Ascending aorta (tissue), 2 donors: ENCODE measurements at places on chromosomes 5 and 9.

DNA sequence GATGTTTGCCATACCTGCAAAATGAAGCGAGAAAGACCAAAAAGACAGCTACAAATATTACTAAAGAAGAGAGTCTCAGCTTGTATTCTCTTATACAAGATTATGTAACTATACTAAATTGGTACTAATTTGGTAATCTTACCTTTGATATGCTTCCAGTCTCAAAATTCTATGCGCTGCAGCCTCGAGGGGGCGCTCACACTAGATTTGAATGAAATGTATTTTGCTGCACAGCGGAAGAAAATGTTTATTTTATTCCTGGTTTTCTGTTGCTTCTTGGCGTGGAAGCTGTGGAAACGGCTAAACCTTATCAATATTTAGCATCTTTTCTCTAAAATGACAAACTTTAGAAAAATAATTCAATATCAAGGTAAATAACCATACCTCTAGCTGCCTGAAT lies 267.0 kb upstream of the NUDT12 start:
- DNase-seq, result no peak

DNA sequence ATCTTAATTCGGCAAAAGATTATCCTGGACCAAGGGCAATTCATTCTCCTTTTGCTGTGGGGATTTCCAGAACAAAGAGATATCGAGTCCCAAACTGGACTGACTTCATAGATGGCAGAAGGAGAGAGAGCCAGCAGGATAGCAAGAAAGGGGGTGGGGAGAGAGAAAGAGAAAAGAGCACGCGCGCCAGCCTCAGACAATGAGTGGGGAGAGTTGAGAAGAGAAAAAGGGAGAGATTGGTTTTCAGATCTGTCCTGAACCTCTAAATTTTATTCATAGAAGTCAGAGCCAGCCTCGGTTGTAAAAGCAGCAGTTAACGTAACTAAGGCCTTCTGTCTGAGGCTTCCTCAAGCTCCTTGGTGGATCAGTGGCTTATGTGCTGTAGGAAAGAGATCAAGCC lies 55.3 kb upstream of the ALDH1B1 start:
- no peak for DNase-seq

DNA sequence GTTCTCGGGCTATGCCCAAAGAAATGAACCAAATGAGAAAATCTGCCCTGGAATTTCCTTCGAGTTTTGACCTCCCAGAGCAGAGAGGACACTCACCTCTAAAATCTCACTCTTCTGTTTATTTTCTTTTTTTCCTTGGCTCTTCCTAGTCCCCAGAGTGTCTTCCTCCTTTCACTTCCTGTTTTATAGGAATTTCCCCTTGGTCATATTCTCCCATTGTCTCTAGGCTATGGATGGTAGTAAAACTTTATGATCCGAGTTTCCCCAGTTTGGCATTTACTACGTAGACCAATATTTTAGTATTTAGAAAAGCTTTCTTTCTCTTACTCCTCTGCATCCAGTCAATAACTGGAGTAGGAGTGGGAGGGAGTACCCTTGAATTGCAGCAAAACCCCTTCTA lies 354.5 kb upstream of the ZNF608 start:
- no peak for DNase-seq

DNA sequence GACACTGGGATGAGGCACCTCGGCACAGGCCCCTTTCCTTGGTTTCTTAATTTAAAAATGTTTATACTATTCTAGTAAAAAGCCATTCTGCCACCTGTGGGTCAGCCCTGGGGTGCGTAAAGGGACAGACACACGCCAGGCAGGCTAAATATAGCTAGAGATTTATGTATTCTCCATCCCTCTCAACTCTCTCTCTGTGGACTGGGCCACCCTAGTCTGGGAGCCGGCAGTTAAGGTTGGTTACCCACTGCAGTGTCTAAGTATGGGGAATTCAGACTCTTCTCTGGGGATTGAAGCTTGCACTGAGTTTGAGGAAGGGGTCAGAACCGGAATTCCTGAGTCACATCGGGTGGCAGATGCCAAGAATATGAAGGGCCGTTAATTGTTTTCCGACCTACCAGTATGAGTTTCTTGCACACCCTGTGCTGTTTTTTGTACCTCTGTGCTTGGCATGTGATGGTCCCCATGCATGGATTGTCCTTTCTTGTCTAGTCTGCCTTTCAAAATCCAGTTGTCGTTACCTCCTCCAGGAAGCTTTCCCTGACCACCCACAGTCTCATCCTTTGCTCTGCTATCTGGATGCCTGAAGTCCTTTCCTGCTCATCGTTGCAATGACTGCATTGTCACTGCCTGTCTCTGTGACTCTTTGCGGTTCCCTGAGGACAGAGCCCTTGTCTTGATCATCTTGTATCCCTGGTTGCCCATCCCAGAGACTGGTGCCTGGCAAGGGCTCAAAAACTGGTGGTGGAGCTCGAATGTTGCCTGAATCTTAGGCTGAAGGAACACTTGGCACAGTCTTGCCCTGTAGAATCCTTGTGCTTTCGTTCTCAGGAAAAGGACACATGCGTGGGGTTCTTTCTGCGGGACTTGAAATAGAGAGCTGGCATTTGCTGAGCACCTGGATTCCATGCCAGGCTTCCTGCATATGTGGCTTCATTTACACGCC lies 2.1 kb downstream of the NEURL1B start:
- DNase-seq, result no peak

- no peak for DNase-seq
Measured at GRCh38 chr9:1473956-1474634, 423.9 kb downstream of the DMRT2 start.

DNA sequence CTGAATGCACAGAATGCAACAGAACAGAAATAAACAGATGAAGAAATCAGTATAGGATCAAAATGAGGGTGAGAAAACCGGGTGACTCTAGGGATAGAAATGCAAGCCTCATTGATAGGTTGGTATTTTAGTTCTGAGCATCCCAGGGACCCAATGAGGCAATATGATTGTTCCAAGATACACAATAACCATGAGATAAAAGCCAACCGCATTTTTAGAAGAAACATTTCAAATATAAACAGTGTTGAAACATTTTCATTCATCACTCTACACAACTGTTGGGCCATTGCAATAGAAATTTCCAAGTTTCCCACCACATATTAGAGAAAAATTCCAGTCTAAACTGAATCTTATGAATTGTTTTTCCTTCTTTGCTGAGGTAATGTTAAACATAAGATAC lies 452.3 kb upstream of the PTGER4 start:
- DNase-seq, result no peak

- DNase-seq, result no peak
Measured at GRCh38 chr5:149073213-149073612, 10.4 kb upstream of the SH3TC2 start.

- no peak for DNase-seq
Measured at GRCh38 chr5:150556859-150557508, 49.1 kb downstream of the NDST1 start.

- DNase-seq, result no peak
Measured at GRCh38 chr9:89353989-89354388, 35.7 kb downstream of the SECISBP2 start.

DNA sequence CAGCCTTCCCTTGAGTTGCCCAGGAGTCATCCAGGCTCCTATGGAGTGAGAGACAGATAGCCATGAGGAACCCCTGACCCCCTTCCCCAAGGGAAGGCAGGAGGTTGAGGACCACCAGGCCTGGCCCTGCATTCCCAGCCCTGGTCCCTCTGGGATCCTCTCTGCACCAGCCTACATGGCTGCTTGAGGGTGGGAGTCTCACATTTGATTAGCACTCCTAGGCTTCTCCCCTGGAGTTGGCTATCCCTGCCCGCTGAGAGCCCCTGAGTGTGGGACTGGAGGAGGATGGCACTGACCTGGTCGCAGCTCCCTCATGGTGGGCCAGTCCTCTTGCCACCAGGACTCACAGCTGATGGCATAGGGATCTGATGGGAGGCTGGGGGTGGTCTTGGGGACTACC lies 46.7 kb downstream of the SAR1B start:
- no peak for DNase-seq

GRCh38 chr9:81902626-81903025 lies 25.6 kb upstream of the SPATA31D4 start:
- no peak for DNase-seq

- no peak for DNase-seq
Measured at GRCh38 chr9:64773491-64773931, 511.5 kb downstream of the FOXD4L5 start.

DNA sequence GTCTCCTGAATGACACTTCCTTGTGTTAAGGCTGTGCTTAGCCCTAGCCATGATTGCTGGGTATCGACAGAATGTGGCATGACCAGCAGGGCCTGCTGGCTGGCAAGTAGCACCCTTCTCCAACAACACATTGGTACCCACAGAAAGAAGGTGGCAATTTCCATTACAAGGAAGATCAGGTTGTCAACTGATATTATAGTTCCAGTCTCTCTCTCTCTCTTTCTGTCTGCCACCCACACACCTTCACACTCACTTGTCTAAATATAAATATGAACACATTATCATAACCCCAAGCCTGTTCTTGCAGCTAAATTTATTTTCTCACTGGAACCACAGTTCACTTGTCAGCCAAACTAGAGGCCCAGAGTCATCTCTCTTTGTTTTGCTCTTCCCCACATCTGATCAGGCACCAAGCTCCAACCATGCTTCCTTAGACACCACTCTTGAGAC lies 408.1 kb upstream of the PIK3R1 start:
- DNase-seq, result no peak

- no peak for DNase-seq
Measured at GRCh38 chr5:39648848-39649227, 224.1 kb upstream of the DAB2 start.

- no peak for DNase-seq
Measured at GRCh38 chr5:59003641-59004040, 420.8 kb downstream of the RAB3C start.

- no peak for DNase-seq
Measured at GRCh38 chr9:75083188-75083970, 4.6 kb downstream of the NMRK1 start.

DNA sequence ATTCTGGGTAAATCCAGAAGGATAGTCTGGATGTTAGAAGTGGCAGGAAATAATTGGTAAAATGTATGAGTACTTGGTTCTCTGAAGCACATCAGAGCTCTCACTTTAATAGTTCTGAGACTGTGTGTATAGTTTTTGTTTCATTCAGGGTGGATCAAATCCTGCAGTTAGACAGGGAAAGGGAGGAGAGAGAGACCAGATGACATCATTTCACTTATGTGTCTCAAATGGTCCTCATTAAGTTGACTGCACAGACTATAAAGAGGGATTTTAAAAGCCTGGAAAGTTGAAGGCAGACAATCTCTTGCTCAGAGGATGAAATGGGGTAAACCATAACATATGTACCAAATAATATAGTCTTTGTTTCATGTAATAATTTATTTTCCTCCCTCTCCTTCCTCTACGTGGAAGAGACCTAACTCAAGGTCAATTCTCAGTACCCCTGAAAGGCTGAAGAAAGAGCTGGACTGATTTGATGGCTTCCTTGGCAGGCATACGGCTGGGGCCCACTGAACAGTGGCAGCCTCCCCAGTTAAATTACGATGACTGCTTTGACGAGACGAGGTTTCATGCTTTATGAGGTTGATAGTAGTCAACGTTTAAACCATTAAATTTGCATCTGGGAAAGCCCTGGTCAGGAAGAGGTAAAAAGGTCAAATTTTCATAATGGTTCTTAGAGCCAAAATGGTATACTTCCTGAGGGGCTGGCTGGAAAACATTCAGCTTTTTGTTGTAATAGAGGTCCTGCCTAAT lies 395.1 kb upstream of the RPS23 start:
- no peak for DNase-seq

- DNase-seq, result no peak
Measured at GRCh38 chr5:14438195-14438606, 143.4 kb upstream of the OTULINL start.

- no peak for DNase-seq
Measured at GRCh38 chr5:179769271-179769670, 24.5 kb upstream of the LTC4S start.

DNA sequence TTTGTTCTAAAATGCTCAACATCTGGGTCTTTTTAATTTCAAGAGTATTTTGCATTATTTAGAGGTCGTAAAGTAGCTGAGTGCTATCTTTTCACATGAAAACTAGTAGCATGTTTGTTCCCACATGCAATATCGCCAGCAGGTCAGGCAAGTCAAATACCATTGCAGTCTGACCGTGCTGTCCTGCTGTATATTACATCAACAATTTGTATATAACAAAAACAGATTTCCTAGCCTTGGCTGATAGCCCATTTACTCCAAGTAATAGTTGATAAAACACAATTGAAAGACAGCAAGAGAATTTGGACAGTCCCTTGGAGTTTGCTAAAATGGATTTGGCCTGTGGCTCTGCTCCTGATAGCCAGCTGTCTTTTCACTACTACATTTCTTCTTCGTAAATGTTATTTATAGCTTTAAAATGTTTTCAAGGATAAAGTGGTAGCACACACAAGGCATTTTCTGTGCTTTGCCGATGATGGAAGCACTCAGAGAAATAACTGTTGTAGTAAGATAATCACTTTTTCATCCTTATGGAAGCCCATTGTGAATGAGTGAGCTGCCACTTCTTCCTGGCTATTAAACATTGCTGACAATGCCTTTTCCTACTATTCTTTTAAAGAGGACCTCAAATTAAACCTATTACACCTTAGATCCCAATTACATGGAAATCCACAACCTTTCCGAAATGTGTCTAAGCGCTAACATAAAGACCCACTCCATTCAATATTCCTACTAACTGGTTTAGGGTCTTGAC lies 992.1 kb downstream of the MAT2B start:
- no peak for DNase-seq

GRCh38 chr5:14773588-14773987 lies 98.0 kb downstream of the ANKH start:
- no peak for DNase-seq

GRCh38 chr5:2761921-2762488 lies 10.5 kb upstream of the IRX2 start:
- DNase-seq, result no peak

DNA sequence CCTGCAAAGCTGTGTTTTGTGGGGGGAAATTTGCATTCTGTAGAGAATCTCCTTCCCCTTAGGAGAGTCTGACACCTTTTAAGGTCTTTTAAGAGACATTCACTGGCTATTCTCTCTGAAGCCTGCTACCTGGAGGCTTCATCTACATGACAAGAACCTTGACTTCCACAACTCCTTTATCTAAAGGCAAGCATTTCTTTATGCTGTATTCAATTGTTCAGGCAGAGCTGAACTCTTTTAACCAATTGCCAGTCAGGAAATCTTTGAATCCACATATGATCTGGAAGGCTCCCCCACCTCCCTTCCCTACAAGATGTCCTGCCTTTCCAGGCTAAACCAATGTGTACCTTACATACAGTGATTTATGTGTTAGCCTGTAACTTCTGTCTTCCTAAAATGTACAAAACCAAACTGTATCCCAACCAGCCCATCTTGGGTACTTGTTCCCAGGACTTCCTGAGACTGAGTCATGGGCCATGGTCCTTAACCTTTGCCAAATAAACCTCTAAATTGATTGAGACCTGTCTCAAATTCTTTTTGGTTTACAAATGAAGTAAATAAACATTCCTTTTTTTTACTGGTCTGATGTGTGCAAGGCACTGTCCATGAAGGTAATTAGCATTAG lies 9.9 kb downstream of the C9orf85 start:
- no peak for DNase-seq

DNA sequence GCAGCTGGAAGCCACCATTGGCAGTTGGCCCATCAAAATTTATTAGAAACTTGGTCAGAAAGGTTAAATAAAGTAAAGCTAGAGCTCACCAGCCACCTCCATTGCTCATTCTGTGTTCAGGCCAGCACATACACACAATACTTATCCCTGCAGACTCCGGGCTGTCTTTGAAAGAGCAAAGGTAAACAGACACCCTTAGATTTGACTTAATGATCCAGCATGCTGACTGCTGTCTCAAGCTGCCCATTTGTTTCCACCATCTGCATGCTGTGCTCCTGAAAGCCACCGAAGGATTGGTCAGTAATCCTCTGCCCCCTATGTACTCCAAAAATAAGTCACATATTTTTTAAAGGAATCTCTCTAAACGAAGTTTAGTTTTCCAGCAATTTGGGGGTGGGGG lies 1059.8 kb upstream of the DMAC1 start:
- no peak for DNase-seq
